ENCODE measurements at places on chromosomes 5 and 9.

DNA sequence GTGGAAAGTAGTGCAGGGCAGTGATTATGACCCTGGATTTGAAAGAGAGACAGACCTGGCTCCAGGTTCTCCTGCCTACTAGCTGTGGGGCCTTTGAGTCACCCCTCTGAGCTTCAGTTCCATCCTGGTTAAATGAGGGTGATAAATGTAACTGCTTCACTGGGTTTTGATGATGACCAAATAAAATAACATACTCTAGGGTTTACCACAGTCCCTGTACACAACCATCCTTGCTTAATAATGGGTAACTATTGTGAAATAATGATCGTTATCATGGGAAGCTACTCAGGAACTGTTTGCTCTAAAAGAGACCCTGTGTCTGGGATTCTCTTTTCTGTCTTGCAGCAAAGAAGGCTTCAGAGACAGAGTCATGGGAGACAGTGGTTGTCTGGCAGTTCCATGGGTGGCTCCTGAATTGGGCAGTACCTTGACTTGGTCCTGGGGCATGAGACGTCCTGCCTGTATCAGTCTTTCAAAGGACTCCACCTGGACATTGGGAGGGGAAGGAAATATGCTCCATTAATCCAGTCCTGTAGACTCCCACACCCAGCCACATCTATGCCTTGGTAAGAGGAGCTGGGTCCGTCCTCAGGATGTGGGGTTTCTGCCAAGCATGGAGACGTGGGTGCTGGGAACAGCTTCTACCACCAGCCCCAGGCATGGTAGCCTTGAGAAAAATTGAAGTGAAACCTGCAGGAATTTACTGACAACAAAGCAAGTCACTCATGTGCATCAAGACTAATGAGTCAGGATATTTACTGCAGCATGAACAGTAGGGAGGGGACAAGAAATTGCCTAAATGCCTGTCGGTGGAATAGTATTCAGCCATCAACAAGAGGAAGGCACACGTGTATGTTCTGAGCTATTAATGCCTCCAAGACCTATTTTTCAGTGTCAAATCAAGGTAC lies 23.4 kb downstream of the AKNA start:
- no peak for DNase-seq

DNA sequence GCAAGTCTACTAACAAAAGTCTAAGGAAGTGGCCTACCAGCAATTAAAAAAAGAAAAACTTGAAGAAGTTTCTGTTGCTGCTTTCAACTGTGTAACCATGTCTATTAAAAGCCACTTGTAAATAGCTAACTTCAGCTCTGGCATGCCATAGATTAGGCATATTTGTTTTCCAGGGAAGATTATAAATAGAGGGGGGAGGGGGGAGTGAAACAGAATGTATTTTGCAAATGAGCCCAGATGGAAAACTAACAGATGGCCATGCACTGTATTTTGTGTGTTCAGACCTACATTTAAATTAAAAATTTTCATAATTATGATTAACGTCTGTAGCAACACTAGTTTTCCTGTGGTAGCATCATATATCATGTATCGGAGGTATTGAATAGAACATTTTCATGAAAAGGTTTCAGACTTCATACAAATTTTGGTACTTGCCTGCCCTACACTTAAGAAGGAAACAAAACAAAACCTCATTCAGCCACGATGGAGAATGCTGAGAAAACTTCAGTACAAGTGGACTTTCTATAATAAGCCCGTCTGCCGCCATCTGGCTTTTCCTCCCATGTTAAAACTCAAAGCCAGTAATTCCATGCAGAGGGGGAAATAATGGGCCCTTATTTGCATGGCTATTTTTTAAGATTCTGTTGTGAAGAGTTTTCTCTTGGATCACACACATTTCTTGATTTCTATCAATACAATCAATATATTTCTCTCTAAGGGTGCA lies 220.4 kb upstream of the SMARCA2 start:
- peak; percentile 96 for DNase-seq

GRCh38 chr9:79657891-79658290 lies 86.1 kb downstream of the TLE4 start:
- DNase-seq, result no peak

DNA sequence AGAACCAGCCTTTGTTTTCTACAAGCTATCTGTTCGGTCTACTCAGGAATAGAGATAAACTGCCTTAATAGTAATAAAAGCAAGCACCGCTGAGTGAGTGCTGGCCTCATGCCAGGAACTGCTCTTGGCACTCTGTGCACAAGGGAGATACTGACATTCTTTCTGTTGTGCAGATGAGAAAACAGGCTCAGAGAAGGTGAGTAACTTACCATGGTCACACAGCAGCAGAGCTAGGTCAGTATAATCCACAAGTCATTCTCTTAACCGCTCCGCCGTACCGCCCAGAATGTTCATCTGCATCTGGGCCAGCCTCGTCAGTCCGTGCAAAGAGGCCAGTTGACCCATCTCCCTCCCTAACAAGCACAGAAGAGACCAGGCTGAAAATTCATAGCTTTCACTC lies 27.4 kb downstream of the QRFP start:
- DNase-seq, result no peak

- DNase-seq, result no peak
Measured at GRCh38 chr9:109799141-109799540, 19.1 kb downstream of the PALM2AKAP2 start.

GRCh38 chr5:111741278-111741677 lies 15.7 kb downstream of the NREP start:
- DNase-seq, result peak; percentile 31

DNA sequence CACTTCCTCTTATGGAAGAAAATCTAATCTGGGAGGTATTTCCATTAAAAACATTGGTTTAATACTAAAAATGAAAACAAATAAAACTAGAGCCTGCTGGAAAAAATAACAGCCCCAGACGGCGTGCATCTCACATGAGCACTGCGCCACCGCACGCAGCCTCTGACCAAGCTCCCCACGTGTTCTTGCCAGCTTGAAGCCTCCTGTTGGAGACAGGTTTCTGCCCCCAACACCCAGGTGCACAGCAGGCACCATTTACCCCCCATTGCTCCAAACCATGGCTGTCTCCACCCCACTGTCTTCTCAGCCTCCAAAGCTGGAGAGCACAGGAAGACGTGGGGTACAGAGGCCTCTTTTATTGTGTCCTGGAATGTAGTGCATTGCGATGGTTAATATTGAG lies 10.7 kb upstream of the COL5A1 start:
- DNase-seq, result no peak

- no peak for DNase-seq
Measured at GRCh38 chr5:43152946-43153345, 32.2 kb downstream of the ZNF131 start.

DNA sequence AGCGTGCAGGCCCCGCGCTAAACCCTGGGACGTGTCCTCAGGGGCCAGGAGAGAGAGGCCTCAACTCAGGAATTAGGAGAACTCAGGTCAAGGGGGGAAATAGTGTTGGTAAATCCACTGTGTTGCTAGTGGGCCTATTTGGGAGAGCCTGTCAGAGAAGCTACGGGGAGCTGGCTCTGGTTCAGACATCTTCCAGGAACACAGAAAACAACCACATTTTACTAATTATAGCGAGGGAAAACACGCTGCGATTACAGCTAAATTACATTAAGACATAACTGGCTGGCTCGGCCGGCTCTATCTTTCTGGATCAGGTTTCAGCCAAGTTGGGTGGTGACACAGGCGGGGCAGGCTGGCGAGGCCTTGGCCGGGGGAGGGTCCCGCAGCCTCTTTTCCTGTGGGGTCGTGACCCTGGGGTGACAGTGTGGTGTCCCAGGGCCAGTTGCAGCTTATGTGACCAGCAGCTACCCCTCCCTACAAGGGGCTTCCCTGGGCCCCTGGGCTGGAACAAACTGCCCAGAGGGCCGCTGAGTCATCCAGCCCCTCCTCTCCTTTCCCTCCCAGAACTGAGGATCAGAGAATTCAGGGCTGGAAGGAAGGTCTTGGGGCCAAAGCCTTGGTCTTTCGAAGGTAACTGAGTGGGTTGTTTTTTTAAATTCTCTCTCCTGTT lies 75.1 kb downstream of the FGF18 start:
- no peak for DNase-seq

GRCh38 chr5:173758676-173759075 lies 129.5 kb upstream of the CPEB4 start:
- no peak for DNase-seq

- no peak for DNase-seq
Measured at GRCh38 chr9:117821954-117822353, 117.8 kb downstream of the TLR4 start.

GRCh38 chr9:114677418-114677817 lies 4.6 kb downstream of the TEX48 start:
- DNase-seq, result no peak

DNA sequence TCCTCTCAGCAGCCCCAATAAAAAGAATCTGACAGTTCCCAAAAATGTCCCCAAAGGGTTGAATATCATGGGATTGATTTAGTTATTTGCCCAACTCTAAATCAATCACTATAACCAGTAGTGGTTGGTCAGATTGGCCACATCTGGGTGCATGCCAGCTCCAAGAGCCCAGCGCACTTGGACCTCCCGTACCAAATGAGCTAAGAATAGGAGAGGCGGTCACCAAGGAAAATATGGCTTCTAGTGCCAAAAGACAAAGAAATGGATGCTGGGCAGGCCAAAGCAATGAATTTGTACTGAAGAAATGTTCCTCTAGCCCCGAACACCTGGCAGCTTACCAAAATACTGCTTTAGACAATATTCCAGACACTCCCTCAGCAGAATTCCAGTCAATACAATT lies 80.3 kb downstream of the RCL1 start:
- DNase-seq, result no peak

- no peak for DNase-seq
Measured at GRCh38 chr5:74457876-74458275, 182.7 kb downstream of the ENC1 start.
